ENCODE measurements at places on chromosomes 1 and 21.

GRCh38 chr1:65756616-65757015 is 36.1 kb upstream of the PDE4B start:
- DNase-seq, result peak; percentile 9

DNA sequence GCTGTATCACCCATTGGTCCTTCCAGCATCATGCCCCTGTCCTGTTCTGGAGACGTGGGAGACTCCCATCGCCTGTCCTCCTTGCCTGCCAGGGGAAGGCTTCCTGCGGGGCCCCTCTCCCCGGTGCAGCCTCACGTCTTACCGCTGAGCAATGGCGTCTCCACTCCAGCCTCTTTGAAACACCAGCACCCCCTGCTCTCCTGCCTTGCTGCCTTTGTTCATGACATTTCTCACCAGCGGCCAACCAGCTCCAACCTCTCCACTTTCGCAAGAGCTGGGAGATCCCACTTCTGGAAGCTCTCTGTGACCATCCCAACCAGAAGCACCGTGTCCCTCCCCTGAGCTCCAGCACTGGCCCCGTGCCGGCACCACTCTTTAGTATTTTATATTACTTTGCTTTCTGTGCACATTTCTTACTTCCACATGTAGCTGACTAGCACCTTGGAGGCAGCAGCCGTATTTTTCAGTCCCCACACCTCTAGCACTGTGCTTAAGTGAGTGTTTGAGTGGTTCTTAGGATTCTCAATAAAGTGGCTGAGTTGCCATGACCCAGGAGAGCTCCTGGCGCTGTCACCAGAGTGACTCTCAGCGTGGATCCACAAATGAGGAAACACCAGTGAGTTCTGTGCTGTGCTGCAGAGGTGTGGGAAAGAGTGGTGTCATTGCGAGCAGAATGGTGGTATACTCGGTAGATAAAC is 83.5 kb downstream of the ATP5PO start:
- DNase-seq, result no peak

GRCh38 chr1:11576109-11576875 is 77.9 kb downstream of the FBXO2 start:
- DNase-seq, result no peak

GRCh38 chr21:43760391-43760958 is 15.6 kb downstream of the CSTB start:
- DNase-seq, result no peak

- DNase-seq, result no peak
Measured at GRCh38 chr1:85934516-85934915, 222.1 kb downstream of the COL24A1 start.

DNA sequence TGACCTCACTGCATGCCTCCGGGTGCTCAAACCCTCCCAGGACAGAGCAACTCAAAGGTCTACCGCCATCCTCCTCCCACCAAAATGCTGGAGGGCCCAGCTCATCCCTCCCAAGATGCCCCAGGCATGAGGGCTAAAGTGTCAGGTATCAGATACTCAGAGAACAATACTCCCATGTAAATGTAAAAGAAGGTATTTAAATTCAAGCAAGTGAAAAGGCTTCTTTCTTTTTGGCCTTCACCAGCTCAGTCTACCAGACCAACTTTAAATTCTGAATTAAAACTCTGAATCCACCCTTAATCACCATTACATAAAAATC is 3.0 kb downstream of the PARP1 start:
- no peak for DNase-seq

DNA sequence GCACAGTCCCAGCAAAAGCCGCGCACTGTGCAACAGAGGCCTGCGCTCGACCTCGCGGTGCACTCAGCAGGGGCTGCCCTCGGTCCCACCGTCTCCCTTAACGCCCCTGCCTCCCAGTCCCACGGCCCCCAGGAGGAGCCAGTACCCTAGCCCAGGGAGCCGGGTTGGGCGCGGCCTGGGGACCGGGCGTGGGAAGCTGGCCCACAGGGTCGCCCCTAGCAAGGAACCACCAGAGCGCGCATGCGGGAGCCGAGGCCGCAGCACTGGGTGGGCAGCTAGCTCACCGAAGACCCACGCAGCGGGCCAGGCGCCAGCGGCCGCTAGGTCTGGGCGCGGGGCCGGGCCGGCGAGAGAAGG is 21.6 kb upstream of the ZNF678 start:
- DNase-seq, result no peak

DNA sequence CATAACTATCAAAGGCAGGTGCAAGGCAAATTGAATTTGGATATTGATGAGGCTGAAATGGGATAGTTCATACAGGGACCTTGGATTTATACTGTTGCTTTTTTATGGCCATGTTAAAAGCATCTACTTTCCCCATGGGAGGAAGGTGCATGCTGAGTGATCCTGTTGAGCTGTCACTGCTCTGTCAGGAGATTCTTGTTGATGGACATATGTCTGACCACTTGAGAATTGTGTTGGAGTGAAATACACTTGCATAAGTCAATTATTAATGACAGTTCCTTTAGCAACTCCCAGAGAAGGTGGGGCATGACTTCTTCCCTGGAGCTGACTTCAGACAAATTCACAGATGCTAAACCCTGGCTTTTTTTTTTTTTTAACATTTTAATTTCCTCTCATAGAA is 58.4 kb upstream of the DYNLT5 start:
- no peak for DNase-seq

DNA sequence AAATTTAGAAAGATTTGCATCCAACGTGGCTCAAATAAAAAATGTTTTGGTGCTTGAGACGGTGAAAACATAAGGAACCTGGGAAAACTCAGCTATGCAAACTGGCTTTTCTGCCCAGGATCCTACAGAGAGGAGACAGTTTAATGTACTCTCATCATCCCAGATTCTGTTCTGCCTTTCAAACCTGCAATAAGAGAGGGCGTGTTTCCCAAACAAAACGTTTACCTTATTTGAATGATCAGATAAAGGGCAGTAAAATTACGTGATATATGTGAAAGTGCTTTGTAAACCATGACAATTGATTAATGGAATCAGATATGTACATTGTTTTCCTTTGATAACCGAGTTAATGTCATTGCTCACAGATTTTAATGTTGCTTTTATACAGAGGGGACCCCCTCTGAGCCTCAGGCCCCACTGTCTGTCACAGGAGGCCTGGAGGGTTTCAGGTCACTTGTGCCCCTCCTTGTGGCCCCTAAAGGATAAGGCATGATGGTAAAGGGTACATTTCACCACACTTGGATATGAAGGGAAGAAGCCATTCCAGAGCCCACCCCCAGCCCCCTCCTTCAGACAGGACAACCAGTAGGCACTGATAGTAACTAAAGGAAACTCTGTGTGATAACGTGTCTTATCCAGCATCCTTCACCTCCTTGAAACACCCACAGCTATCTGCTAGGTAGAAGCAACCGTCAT is 157.6 kb downstream of the EDEM3 start:
- DNase-seq, result no peak

DNA sequence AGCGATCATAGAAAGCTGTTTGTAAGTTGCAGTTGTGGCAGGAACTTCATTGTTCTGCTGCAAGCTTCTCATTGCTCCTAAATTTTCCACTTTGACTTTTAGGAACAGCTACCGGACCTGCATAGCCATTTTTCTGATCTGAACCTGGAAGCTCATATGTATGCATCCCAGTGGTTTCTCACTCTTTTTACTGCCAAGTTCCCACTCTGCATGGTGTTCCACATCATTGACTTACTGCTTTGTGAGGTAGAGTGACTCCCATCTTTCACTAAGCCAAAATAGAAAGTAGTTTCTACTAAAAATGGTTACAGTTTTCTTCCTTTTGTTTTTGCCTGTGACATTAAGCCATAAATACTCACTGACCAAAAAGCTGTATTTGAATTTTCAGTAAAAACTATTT is 254.2 kb downstream of the GPR52 start:
- no peak for DNase-seq

DNA sequence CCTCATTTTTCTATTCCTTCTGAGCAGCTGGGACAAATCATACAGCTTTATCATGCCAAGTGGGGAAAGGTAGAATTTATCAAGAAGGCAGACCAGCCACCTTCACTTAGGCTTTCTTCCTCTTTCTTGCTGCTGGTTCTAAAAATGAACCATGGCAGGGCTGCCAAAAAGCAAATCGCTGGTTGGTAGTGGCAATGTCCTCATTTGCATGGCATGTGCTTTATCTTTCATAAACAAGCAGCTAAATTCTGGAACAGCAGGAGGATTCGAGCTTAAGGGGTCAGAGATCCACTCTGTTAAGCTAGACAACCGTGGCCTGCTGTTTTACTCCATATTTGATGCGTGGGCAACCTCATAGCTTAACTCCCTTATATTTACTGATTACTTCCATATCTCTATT is 91.3 kb downstream of the RPE65 start:
- no peak for DNase-seq

DNA sequence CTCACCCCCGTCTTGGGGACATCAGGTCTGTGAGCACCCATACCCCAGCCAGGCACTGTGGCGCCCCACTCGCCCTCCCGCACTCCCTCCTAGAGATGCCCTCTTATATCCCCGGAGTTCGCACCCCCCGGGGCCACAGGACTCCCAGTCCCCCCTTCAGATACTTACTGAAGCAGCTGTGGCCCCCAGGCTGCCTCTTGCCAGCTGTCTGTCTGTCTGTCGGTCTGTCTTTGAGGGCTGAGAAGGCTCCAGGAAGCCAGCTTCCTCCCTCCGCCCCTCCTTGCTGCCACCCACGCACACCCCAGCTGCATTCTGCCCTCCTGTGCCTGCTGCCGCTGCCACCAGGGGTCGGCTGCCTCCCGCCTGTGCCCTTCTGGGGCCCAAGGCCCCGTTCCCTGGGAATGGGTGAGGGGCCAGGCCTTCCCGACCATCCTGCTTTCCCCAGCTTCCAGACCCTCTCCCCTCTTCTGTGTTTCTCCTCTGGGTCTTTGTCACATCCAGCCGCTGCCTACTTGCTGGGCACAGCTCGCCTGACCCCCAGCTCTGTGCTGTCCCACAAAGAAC is at the start of gene PTPN7:
TSS of gene PTPN7 (minus strand) at position 226 of the 564 bp plus-strand sequence. CDS start 1,200 bp downstream, outside the sequence.
- DNase-seq, result no peak

DNA sequence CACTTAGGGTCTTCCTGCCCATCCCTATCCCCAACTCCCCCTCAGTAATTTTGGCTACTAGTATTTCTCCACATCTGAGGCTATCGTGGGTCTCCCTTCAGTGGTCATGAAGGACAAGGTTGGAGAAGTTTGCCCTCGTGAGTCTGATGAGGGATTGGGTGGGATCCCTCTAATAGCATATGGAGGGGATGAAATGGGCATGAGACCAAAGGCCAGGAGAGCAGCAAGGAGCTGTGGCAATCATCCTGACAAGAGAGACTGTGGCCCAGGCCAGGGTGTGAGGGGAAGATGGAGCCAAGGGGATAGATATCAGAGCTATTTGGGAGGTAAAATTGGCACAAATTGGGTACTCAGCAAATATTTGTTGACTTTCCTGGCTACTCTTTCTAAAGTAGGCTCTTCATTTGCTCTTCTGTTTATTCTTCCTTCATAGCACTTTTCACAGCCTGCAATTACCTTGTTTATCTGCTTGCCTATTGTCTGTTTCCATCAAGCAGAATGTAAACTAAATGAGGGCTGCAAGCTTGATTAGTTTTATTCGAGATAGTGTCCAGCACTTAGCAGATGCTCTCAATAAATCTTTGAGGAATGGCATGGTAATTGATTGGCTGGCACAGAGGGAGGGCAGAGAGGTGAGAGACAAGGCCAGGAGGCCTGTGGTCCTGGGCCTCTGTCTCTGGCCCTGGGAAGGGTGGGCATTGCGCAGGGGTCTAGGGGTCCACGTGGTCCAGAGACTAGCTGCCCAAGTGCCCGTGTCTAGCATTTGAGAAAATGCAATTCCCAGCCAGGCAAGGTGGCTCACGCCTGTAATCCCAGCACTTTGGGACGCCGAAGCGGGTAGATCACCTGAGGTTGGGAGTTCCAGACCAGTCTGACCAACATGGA is 1.5 kb upstream of the PLK3 start:
- DNase-seq, result no peak

DNA sequence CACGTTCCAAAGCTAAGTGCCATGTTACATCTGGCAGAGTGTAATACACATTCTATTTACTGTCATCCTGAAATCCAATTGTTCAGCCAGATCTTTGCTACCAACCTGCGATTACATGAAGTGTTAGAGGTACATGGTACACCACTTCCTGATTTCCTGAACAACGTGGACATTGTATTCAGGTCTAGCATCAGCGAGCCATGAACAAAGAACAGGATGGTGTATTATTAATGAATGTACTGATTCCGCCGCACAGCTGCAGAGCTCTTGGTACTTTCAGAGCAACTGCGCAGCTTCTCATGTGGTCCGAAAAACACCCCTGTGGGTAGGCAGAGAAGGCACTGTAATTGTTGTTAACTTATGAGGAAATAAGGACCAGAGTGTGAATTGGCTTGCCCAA is 511.4 kb downstream of the AJAP1 start:
- DNase-seq, result no peak
